ENCODE measurements at places on chromosomes 2 and 18.

GRCh38 chr2:68925295-68925896, 27.3 kb downstream of the GKN2 start:
- DNase-seq: peak; percentile 70

- DNase-seq: peak; percentile 97
These were observed 61.4 kb upstream of the RTN4 start for GRCh38 chr2:55111570-55112228.

DNA sequence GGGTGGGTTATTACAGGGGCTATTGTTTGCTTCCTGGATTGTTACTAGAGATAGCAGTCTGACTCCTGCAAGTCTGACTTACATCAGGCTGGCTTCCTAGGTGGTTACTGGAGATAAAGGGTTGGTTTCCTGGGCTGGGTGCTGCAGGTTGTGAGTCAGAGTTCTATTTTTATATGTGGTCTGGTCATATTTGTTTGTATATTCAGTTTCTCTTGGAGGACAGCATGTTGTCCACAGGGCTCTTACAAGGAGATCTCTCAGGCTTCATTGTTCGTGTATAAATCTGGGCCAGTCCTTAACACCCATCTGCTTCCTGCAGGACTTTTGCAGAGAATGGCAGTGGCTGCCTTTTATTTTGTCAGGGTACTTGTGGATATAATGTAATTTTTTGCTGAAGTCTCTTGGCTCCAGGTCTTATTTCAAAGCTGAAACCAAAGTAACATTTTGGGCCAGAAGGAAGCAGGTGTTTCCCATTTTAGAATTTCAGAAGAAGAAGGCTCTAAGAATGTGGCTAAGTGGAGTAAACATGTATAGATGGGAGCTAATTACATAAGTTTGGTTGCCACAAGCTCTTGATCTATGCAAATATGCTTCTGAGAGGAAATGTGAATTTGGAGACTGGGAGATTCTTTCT, 65.9 kb upstream of the SLC16A14 start:
- peak; percentile 60 for DNase-seq

GRCh38 chr2:109419960-109420370, 193.8 kb downstream of the SEPTIN10 start:
- peak; percentile 72 for DNase-seq

DNA sequence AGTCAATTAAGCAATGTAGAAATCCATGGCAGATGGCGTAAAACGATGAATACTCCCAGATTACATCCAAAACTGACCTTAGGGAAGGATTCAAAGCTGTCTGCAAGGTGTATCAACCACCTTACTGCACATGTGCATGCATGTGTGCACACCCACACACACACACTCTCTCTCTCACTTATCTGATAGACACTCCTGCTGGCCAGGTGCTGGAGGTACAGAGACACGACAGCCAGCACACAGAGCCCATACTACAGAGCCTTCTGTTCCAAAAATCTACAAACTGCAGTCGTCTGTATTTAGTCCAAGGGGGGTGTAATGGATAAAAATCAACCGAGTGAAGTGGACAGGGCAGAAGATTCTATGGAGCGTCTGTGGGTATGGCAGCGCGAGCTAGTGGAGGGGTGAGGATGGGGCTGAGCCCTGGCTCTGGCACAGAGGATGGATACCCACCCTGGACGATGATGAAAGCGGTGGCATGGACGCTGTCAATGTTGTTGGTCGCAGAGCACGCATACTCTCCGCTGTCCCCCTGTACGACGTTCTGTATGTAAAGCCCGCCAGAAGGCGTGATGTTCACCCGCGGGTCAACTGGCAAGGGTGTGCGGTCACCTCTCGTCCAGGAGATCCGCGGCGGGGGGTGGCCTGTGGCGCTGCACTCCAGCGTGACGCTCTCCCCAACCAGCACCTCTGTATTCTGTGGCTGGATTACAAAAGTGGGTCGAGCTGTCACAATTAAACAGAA, 78.4 kb downstream of the PXDN start:
- DNase-seq: no peak

- DNase-seq: no peak
These were observed 173.7 kb downstream of the RAB3GAP1 start for GRCh38 chr2:135225781-135226180.

DNA sequence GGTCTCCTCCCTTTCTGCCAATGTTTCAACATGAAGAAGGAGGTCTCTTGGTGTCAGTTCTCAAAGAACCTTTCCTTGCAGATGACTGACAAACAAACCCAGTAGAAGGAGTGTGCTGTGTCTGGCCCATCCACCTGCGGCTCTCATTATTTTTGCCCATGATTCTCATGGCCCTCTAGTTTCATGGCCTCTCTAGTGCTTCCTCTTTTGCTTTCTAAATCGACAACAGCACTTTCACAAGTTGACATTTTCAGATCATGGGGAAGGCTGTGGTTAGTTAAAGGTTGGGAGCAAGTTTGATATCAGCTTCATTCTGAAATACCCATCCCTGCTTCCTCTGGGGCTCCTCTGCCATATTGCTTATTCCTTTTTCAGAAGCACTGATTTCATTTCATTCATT, 805.2 kb downstream of the SLC4A3 start:
- DNase-seq: no peak

DNA sequence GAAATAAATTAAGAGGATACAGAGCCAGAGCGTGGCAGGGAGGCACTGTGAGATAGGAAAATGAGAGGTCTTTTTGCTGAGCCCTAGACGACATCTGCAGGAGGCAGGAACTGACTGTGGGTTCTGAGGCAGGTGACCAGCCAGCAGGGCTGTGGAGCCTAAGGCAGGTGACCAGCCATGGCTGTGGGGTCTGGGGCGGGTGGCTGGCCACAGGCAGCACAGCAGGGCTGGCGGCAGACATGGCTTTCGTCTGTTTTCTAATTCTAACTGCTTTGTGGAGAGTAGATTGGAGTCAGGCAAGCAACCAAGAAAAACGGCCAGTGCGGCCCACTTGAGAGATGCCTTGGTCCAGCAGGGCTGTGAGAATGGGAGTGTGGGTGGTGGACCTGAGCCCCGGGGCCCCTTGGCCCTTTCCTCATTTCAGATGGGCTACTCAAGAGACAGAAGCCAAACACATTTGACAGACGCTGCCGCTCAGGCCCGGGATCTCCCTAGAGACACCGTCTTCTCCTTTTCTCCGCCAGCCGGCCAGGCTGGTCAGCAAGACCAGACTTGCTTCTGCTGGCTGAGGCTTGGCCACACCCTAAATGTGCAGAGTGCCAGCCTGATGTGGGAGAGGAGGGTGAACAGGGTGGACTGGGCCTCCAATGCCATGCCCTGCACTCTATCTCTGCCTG, 19.7 kb upstream of the GNAL start:
- DNase-seq: no peak

DNA sequence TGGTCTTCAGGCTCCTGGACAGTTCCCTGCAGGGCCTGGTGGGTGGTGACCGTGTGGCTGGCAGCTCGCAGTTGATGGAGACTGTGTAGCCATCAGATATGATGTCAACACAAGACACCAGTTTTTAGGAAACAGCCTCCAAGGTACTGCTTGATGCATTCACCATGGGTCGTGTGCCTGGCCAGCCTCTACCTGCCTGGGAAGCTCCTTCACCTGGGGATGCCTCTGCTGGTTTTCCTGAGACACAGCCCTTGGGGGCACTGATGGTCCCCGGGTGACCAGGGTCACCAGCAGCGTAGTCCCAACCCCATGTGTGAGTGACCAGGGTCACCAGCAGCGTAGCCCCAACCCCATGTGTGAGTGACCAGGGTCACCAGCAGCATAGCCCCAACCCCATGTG, 33.6 kb upstream of the KCNG2 start:
- DNase-seq: no peak

GRCh38 chr2:131493199-131493968, 1.2 kb upstream of the MZT2A start:
- peak; percentile 19 for DNase-seq

- no peak for DNase-seq
These were observed 53.0 kb upstream of the ACYP2 start for GRCh38 chr2:54062401-54062800.

- no peak for DNase-seq
These were observed 59.3 kb upstream of the RFX8 start for GRCh38 chr2:101534149-101534611.

- DNase-seq: peak; percentile 54
These were observed 7.4 kb downstream of the CTDSP1 start for GRCh38 chr2:218406949-218407618.

GRCh38 chr2:79660557-79660956, 147.7 kb downstream of the CTNNA2 start:
- peak; percentile 15 for DNase-seq

GRCh38 chr2:60549928-60550177, 3.6 kb downstream of the BCL11A start:
- DNase-seq: no peak

DNA sequence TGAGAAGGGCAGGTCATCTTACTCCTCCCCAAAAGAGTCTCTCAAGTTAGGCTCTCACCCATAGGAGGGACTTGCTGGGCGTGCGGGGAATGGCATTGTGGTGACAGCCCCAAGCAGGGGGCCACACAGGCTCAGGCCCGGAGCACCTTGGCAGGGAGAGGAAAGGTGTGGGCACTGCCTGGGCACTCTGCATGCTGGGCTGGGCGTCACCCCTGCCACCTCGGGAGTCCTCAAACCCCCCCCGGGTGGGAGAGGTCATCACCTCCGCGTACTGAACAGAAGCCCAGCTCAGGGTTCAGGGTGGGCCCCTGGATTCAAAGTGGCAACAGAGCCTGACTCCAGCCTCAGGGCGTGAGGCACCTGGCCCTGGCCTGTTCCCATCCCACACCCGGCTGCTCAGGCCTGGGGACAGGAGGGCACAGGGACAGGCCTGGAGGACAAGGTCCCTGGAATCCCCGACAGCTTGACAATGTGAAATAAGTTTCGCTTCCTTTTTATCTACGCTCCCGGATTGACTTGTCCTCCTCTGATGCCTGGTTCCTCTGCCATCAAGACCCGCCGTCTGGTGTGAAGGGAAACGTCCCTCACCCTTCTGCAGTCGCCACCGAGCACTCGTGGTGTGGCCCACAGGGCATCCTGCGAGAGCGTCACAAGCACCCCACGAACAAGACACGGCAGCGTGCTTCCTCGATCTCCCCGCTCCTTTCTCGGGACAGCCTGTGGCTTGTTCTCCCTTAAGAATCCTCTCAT, 97.8 kb downstream of the HDAC4 start:
- DNase-seq: no peak

DNA sequence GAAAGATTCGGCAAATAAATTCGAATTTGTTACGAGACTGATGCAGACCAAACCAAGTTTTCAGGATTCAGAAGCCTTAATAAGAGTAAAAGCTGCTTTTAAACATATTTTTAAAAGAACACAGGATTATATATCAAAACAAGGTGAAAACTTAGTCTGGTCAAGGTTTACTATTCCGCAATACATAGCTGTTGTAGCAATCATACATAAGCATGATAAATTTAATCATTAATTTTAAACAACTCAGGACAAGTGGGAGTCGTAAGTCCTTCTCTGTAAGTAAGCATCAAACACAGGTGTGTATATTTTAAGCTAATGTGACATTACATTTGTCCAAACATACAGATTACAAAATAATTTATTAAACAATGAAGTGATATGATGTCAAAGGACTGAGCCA, 57.7 kb downstream of the PUM2 start:
- no peak for DNase-seq

- no peak for DNase-seq
These were observed 69.7 kb downstream of the RNF144A start for GRCh38 chr2:6986912-6987361.

DNA sequence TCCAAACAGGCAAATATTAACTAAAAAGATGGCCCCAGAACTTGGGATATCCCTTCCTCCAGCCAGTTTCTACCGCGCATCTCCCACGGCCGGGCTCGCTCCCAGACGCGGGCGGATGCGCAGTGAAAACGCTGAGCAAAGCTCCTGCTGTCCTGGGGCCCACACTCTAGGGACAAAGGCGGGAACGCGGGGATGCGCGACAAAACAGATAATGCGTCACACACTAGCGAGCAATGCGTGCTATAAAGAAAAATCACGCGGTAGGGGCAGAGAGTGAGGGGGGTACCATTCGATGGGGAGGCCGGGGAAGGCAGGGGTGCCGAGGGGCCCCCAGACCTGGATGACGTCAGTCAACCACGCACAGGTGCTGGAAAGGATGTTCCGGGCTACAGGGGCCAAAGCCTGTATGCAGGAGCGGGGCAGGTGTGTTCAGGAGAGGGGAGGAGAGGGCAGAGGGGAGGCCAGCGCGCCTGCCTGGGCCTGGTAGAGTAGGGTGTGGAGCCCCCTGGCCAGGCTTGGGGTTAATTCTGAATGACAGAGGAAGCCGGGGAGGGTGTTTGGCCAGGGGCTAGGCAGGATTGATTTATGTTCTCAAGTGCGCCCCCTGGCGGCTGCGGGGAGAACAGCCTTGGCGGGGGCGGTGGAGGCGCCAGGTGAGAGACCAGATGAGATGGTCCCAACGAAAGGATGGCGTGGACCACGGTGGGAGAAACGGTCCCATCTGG, 14.9 kb upstream of the ITM2C start:
- peak; percentile 47 for DNase-seq

GRCh38 chr18:21112543-21113105, 1.0 kb upstream of the ROCK1 start:
- DNase-seq: peak; percentile 33

- no peak for DNase-seq
These were observed 39.3 kb downstream of the TSHZ1 start for GRCh38 chr18:75249672-75250470.

DNA sequence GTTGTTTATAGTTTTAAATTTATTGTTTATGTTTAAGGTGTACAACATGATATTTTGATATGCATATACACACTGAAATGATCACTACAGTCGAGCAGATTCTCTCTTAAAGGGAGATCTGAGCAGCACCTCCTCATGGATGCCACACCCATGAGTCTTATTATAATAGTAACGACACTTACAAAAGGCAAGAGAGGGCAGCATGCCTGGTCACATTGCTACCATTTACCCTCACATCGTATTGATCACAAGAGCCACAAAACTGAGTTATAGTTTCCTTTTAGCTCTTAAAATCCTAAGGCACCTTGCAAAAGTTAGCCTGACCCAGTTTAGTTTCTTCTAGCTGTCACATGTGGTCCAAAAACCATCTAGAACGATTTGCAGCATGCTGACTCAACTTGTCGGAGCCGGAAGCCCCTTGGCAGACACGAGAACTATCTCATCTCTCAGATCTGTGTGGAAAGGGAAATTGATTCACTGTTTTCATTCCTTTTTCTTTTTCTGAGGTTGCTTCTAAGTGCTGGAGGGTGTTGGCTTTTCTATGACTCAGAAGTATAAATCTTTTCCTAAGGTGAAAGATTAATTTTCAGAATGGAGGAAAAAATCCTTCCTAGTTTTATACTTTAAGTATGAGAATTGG, 85.3 kb downstream of the CDC42EP3 start:
- DNase-seq: peak; percentile 96

GRCh38 chr2:144240656-144241339, 279.1 kb downstream of the ZEB2 start:
- no peak for DNase-seq

GRCh38 chr18:26403491-26403890, 144.9 kb downstream of the KCTD1 start:
- no peak for DNase-seq

- DNase-seq: no peak
These were observed 43.7 kb downstream of the PTPN2 start for GRCh38 chr18:12840382-12840781.

- DNase-seq: no peak
These were observed 193.0 kb upstream of the NETO1 start for GRCh38 chr18:73060666-73061288.

Data from ELR (cell line).